Stimulated activated CD4-positive, alpha-beta T cell treated with anti-CD3 and anti-CD28 coated beads, TNF-alpha, amount 100 ng/mL, for 1 hour (primary cell): ENCODE measurements at places on chromosomes 16 and 17.

DNA sequence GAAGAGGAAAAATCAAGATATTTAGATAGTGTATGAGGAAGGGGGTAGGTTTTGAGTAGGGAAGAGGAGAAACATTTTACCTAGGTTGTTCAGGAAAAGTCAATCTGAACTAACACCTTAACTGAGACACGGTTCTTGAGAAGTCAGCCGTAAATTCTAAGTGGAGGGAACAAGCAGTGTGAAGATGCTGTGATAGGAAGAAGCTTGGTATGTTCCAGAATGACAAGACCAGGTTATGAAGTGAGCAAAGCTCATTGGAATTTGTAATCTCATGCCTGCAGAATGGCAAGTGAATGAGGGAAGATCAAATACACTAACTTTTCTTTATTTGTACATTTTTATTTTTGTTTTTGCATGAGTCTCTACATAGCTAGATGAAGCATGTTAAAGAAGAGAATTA lies 307.6 kb downstream of the ZFHX3 start:
- DNase-seq, result no peak

DNA sequence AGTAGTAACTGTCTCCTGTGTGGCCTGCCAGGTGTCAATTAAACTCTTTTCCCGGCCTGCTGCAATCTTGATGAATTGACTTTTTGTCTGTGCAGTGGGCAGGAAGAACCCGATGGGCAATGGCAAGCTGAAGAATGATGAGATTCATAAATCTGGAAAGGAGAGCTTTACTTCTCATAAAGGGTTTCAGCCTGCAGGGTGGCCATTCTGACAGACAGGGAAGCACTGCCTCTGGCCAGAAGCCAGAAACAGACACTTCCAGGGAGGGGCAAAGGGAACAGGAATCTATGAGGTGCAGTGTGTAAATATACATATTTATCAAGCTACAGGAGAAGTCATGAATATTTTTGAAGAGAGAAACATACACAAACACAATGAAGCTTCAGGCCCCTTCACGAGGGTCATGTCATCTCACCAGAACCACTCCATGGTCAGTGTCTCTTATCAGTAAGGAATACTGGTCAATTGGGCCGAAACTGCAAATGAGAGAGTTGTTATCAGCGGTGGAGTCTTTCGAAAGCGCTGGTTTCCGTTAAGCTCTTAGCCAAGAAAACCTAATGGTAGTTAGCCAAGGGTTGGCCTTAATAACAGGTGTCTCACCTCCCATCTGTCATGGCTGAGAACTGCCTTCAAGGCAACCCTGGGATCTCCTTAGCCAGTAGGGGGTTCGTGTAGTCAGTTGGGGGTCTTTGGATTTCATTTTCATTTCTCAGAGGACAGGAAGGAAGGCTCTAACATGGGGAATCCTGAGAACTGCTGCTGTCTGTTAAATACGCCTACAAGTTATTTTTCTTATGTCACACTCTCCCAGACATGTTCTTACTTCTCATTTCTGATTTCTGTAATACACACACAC lies 1.2 kb upstream of the NARF start:
- DNase-seq, result no peak

GRCh38 chr16:73713778-73714495 lies 582.7 kb upstream of the PSMD7 start:
- no peak for DNase-seq

DNA sequence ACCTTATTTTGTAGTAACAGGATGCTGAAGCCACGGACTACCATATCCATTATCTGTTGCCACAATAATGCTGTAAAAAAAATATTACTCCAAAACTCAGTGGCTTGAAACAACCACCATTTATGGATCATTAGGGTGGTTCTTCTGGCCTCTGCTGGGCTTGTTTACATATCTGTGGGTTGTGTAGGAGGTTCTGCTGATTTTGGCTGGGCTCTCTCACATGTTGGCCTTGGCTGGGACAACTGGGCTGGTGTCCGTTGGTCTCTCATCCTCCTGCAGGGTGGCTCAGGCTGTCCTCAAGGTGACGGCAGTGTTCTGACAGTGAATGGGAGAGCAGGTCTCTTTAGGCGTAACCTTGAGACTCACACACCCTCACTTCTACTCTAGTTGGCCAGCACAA lies 76.0 kb downstream of the GPR139 start:
- DNase-seq, result no peak

DNA sequence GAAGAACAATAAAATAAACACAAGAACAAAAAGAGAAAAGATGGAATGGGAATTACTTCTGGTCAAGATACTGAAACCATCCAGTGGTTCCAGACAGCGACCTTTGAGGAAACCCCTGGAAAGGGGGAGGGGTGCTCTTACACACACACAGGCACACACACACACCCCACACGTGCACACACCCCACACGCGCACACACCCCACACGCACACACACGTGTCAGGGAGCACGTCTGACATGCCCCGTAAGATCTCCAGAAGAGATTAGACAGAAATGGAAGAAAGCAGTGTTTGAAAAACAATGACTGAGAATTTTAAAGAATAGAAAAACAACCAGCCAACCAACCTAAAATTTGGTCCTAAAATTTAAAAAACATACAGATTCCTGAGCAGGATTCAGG lies 45.3 kb upstream of the FASN start:
- DNase-seq, result no peak

DNA sequence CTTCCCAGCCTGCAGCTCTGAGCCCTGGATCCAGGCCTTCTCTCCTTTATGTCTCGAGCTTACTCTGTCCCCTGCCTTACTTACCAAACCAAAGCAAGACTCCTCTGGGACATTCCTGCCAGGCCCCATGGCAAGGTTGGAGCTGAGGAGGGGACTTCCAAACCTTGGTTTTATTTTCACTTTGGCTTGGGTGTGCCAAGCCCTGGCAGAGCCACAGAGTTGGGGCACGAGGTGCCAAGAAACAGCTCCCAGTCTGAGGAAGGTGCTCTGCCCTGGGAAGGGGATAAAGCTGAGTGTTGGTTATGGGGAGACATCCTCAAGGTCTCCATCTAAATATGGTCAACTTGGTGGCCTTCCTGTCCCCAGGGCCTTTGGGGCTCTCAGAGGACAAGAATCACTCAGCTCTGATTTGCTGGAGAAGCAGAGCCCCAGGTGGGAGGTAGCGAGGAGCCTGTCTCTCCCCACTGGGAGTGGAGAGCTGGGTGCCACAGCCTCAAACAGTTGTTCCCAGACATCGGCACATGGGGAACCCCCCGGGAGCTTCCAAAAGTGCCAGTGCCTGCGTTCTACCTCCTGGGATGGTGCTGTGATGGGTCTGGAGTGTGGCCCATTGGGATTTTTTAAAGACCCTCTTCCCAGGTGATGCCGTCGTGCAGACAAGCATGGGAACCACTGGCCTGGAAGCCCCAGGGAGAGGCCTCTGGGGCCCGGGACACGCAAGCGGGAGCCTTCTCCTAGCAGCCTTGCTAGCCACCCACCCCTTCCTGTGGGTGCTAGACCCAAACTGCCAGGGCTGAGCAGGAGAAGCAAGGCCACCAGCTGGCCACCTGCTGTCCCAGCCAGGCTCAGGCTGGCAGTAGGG lies 10.3 kb downstream of the NLRC5 start:
- no peak for DNase-seq

DNA sequence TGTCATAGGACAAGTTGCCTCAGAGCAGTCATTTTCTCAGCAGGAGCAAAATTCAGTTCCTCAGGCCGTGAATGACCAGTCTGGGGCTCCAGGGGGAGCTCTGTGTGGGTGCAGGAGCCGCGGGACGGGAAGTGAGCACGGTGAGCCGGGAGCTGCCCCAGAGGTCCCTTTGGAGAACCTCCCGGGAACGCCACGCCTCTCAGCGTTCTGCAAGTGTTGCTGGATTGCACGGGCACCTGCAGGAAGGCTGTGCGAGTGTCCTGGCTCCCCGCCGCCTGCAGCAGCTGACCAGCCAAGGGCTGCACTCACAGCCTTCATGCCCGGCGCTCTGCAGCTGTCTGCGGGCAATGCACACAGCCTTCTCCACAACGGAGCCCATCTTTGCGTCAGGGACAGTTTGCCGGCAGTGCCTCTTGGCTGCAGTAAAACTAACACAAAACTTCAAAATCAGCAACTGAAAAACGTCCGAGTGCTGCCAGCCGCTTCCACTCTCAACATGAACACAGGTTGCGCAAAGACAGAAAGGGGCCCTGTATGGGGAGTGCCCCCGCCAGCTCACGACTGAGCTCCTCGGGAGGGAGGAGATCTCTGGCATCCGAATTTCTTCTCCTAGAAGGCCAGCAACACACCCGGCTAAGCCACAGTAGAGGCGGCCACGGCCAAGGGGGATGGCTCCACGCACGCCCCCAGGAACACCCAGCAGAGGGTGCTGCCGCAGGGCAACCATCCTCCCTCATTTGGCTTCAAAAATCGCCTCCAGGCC lies 16.0 kb downstream of the NDUFAF8 start:
- no peak for DNase-seq

DNA sequence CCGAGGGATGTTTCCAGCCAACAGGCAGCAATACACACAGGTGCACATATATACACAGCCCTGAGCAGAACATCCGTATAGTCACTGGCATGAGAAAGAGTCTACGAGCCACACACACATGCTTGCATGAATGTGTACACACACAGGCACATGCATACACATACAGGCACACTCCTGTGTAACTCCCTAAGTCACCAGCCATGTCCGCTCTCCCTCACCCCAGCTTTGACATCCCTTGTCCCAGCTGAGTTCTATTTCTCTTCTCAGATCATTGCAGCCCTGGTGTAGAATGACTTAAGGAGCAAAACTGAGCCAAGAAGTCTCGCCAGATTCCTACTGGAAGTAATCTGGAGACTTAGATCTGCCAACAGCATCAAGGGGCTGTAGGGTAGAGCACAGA lies 13.1 kb downstream of the CDRT4 start:
- no peak for DNase-seq

DNA sequence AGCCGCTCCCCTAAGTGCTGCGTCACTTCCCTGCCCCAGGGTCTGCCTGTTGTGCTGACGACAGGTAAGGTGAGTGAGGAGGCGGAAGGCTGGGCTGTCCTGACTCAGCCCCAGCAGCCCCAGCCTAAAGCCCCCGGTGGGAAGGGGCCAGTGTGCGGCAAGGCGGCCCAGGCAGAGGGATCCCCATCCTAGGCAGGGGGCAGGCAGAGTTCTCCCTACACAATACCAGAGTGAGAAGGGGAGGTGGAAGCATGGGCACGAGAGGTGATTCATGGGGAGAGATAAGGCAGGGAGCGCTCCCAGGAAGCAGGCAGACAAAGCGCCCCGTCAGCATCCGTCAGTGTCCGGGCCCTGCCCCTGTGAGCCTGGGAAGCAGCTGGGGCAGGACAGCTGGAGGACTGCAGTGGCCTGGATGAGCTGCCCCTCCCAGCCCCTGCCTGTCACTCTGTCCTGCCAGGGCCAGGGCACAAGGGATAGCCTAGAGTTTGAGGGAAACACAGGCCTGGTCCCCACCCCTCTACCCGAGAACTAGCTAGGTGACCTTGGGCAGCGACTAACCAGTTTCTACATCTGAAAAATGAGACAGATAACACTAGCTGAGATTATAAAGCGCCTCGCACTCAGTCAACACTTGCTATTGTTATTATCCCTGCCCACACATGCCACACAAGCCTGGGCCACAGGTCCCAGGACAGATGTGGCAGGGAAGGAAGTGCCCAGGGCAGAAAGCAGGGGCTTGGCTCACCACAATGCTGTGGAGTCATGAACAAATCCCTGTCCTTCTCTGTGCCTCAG lies 3.8 kb downstream of the FAM83G start:
- no peak for DNase-seq
